ENCODE measurements at places on chromosomes 5 and 9.

DNA sequence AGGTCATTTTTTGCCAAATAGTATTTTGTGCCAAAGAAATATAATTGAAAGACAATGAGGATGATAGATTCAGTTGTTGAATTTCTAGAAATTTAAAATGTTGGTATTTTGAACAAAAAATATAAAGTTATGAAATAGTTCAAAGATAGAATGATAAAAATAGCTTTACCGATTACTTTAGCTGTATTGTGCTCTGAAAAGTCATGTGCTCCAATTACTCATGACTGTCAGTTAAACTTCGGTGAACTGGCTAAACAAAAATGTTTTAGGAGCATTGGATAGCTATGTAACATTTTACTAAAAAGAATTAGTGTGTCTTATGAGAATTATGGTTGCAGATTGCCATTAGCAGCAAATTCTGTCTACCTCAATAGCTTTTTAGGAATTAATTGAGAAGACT is 177.3 kb upstream of the VCAN start:
- DNase-seq: no peak

DNA sequence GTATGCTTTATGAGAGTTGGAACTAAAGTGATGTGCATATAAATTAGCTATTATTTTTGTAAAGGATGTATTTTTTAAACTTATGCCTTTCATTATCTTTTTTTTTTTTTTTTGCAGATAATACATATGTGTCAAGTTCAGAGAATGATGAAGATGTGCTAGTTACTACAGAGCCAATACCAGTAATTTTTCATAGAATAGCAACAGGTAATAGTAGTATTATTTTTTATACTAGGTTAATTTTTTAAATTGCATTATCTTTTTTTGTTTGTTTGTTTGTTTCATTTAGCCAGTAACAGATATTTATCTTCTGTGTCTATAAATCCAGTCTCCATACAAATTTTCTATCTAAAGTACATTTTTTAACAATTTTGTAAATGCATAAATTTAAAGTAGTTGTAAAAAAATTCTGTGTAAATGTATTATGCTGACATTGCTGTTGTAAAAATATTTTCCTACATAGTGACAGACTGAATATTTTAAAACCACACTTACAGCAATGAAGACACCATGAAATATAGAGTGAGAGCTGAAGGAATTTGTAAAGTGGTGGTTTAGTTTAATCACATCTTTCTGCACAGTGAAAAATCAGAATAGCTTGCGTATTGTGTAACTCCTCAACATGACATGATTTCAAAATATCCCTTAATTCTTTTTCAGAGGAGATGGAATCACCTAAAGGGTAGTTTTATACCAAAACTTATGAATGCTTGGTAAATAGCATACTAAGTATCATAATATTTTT is 93.3 kb downstream of the PARP8 start:
- DNase-seq: no peak

DNA sequence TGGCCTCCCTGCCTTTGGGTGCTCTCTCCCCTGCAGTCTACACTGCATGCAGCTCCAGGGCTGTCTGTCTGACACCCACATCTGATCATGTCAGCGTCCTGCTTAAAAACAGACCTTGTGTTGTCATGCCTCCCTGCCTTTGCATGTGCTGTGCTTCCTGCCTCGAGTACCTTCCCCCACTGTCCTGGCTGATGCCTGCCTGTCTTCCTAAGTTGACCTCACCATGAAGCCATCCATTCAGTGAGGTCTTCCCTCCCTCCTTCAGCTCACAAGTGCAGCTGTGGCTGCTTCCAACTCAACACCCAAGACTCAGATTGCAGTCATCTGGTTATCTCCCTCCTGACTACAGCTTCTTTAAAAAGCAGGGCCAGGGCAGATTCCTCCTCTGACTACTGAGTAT is 5.5 kb downstream of the ANGPTL2 start:
- no peak for DNase-seq

DNA sequence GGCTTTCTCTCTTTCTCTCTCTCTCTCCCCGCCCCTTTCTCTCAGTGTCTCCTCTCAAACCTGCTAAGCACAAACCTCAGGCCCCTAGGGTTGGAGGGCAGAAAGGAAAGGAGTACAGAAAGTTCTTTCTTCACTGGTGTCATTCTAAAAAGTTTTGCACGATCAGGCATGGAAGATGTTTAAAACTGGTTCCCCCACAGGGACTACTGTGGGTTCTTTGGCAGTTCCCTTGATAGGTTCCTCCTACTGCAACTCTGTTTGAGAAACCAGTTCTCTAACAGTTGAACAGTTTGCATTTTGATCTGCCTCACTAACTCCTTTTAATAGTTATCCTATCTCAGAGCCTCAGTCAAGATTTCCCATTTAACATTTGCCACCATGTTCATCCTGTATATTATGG is 82.9 kb downstream of the CDO1 start:
- DNase-seq: no peak

- no peak for DNase-seq
Measured at GRCh38 chr5:5667136-5667554, 244.7 kb downstream of the ICE1 start.

DNA sequence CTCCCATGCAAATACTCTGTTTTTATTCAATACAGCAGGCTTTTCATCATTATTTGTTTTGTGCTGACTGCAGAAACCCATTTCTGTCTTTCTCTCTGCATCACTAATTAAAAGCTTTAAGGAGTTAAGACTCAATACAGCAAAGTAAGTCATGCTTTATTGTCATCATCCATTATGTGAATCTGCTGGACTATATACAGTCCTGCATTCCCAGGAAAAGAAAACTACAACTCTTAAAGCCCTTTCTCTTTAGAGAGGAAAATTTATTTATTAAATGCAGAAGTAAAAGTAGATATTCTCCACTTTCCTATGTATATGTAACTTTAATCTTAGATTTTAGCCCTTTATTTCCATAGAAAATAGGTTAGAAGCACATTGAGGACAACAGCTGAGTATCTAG is 706.6 kb upstream of the RGMB start:
- no peak for DNase-seq

- DNase-seq: no peak
Measured at GRCh38 chr5:144691936-144692335, 521.3 kb downstream of the KCTD16 start.

GRCh38 chr5:105952875-105953274 is 1717.9 kb downstream of the EFNA5 start:
- peak; percentile 36 for DNase-seq

- DNase-seq: peak; percentile 13
Measured at GRCh38 chr5:144421411-144421810, 250.7 kb downstream of the KCTD16 start.

- DNase-seq: peak; percentile 93
Measured at GRCh38 chr5:56026863-56027300, 32.1 kb upstream of the IL6ST start.

GRCh38 chr9:99259231-99259918 is 37.3 kb downstream of the SEC61B start:
- DNase-seq: no peak

GRCh38 chr9:94921092-94921471 is 194.6 kb downstream of the AOPEP start:
- DNase-seq: no peak

DNA sequence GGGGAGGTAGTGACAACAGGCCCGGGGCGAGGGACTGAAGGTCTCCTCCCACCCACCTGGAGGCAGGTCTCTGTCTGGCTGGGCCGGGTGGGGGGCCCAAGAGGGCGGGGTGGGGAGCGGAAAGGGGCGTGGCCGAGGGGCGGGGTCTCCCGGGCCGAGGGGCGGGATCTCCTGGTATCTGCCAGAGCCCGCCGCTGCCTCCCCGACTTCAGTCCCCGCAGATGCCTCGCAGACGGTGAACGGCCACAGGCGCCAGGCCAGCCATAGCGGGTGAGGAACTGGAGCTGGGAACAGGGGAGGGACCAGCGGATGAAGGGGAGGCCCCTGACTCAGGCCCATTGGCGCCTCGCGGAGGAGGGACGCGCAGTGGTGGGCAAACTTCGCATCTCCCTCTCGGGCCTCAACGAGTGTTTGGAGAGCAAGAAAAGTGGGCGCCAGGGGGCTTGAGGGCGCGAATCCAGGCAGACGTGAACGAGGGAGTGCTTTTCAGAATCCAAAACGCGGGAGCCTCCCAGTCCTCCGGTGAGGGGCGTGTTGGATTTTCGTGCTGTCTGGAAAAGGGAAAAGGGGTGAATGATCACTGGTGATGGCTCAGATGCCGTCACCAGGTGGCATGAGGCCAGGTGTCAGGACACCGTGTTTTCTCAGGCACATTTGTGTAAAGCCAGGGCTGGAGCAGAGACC is at the start of gene ADGRD2:
Gene ADGRD2, plus strand, starts transcription at position 211 of the 684 bp plus-strand sequence. CDS start 1,216 bp downstream, outside the sequence.
- no peak for DNase-seq
